ENCODE measurements at places on chromosomes 16 and 17.

- no peak for DNase-seq
Observed at GRCh38 chr17:62782730-62783270, 25.3 kb downstream of the MARCHF10 start.

DNA sequence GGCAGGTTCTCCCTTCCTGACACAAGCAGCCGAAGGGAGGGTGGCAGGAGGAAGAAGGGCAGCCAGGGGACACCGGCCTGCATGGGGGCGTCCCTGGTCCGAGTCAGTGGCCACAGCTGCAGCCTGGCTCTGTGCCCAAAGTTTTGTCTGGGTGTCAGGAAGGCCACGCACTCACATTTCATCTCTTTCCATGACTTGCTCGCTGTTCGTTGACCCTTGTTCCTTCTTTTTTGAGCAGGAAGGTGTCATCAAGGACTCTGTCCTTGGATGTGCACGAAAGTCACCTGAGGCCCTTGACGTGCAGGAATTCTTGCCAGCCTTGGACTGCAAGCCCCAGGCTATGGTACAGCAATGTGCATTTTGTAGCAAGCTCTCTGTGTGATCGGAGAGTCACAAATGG is 93.3 kb downstream of the TNFRSF13B start:
- DNase-seq = no peak

- DNase-seq = no peak
Observed at GRCh38 chr16:59126486-59126885, 392.4 kb upstream of the GOT2 start.

- DNase-seq = no peak
Observed at GRCh38 chr16:82990155-82990554, 363.4 kb downstream of the CDH13 start.

DNA sequence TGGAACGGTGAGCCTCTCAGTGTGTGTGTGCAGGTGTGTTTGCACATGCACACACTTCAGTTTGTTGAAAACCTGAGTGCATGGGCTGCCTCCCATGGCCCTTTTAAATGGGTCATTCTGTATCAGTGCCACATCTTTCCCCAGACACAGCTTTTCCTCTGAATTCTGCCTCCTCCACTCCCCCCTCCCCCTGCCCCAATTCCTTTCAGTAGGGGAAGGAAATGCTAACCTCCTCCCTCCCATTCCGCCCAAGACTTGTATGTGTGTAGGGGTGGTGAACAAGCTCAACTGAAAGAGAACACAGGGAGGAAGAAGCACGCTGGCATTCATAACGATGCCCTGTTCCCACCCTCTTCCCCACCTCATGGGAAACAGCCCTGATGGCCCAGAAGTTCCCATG is 34.3 kb downstream of the C17orf75 start:
- DNase-seq = no peak
